ENCODE measurements at places on chromosomes 2 and 18.
A peak's percentile ranks its signal among the peaks of the same experiment; 100 is the strongest.

DNA sequence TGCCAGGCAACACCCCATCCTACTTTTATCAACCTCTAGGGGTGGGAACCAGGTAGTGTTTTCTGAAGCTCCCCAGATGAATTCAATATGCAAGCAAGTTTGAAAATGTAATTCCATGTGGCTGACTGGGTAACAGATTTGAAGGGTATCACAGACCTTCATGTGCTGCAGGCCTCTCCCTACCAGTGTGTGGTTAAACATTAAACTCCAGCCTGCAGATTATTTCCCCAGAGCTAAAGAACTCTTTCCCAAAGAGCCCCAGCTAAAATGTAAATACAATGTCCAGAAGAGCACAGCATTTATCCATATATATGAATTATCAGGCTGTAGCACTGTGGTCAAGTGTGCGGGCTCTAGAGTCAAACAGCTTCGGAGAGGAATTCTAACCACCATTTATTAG is 134.1 kb downstream of the MYO5B start:
- no peaks in the 10 kb centered on the region for H3K36me3 ChIP-seq
- no peak for DNase-seq
- no peak overlapping the region for H3K4me3 ChIP-seq
- no peak overlapping the region for H3K27ac ChIP-seq
- H3K27me3 ChIP-seq, result peaks cover 52% of the 10 kb centered on the region
- H3K4me1 ChIP-seq, result peaks cover 7% of the 10 kb centered on the region

GRCh38 chr2:233764264-233764663 is 4.2 kb downstream of the UGT1A1 start:
- H3K4me3 ChIP-seq, result no peak overlapping the region
- DNase-seq, result no peak
- no peaks in the 10 kb centered on the region for H3K36me3 ChIP-seq

GRCh38 chr2:189309331-189309730 is 129.8 kb upstream of the COL5A2 start:
- H3K4me1 ChIP-seq, result no peaks in the 10 kb centered on the region
- DNase-seq, result no peak
- H3K36me3 ChIP-seq, result no peaks in the 10 kb centered on the region

- no peaks in the 10 kb centered on the region for H3K4me1 ChIP-seq
- peaks cover 46% of the 10 kb centered on the region for H3K27me3 ChIP-seq
- no peaks in the 10 kb centered on the region for H3K36me3 ChIP-seq
- DNase-seq, result no peak
Measured at GRCh38 chr2:16002144-16002543, 61.8 kb downstream of the MYCN start.

GRCh38 chr2:147683380-147683779 is 161.4 kb upstream of the ACVR2A start:
- no peak for DNase-seq
- H3K27me3 ChIP-seq, result no peaks in the 10 kb centered on the region
- H3K27ac ChIP-seq, result no peak overlapping the region
- no peak overlapping the region for H3K4me3 ChIP-seq

GRCh38 chr2:50318147-50318546 is 713.8 kb downstream of the NRXN1 start:
- H3K4me3 ChIP-seq, result no peak overlapping the region
- peaks cover 6% of the 10 kb centered on the region for H3K27me3 ChIP-seq
- no peaks in the 10 kb centered on the region for H3K4me1 ChIP-seq
- DNase-seq, result no peak
- H3K27ac ChIP-seq, result no peak overlapping the region
- H3K36me3 ChIP-seq, result no peaks in the 10 kb centered on the region

- H3K27me3 ChIP-seq, result no peaks in the 10 kb centered on the region
- H3K4me3 ChIP-seq, result no peak overlapping the region
- peak overlapping the region; percentile 75 for H3K27ac ChIP-seq
- DNase-seq, result no peak
- H3K4me1 ChIP-seq, result peaks cover 53% of the 10 kb centered on the region
Measured at GRCh38 chr2:108580050-108580449, 45.8 kb downstream of the LIMS1 start.
